ENCODE measurements at places on chromosomes 3 and 15.

DNA sequence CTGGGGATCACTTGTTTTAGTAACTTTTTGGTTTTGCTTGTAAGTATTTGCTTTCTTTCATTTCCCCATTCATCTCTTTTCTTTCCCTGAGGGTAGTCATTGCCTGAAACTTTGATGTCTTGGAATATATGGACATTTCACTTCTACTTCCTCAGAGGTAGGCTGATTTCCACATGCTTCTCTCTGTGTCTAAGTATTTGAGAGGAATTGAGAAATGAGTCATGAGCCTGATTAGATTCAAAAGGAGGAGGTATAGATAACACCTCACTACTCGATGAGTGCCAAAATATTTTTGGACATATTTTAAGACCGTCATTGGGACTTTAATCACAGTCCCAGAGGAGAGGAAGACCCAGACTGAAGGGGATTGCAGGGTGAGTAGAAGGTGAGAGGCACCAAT, 480.1 kb upstream of the SGO1 start:
- no peak for DNase-seq

- no peak for DNase-seq
Measured at GRCh38 chr3:40229386-40229785, 80.1 kb upstream of the EIF1B start.

DNA sequence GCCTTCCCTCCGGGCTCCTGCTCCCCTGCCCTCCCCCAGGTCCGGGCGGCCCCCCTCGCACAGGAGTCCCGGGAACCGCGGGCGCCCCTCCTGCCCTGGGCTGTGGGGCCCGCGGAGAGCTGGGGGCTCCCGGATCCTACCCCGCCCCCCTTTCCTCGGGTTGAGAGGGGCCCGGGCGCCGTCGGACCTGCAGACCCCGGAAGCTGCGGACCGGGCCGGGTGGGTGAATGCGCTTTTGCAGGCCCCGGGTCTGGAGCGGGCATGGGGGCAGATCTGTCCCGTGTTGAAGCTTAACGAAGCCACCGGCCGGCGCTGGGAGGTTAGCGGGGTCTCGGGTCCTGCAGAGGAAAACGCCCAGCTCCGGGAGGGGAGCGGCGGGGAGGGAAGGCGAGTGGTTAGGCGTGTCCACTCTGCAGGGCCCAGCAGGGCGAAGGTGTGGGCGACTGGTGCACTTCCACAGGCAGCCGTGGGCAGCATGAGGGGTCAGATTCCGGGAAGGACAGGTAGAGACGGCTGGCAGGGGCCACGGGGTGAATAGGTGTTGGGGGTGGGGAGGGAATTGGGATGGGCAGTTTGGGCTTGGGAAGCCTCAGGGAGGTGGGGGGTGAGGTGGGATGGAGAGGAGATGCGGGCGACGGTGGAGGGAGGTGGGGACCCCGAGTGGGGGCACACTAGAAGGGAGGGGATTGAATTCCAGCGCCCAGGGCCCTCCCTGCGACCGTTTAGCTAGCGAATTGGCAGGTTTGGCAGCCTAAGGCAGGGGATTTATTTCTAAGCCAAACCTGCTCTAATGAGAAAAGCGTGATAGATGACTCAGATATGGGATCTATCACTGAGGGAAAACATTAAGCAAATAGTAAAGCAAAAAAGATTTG, 635 bp downstream of the CD276 start:
- DNase-seq, result no peak

GRCh38 chr3:139732729-139733128, 55.0 kb upstream of the NMNAT3 start:
- DNase-seq, result no peak
